Cerebellum (tissue), 4 donors: ENCODE measurements at places on chromosomes 1 and 21. TPM values are rescaled to one million over a fixed set of nuclear protein-coding genes. Genes with fewer than 3 reads are reported as not detected.

Gene CD5L
- 0.27 TPM for total RNA-seq

Gene PLA2G2A
- total RNA-seq = not detected

Gene FCGR3A
- 6.7 TPM for total RNA-seq

Gene HSF2BP
- 2.5 TPM for total RNA-seq

Gene FCGR2B
- total RNA-seq = 0.18 TPM

Gene LHX8
- 0.64 TPM for total RNA-seq

GRCh38 chr1:210428696-210429095 is 100.0 kb downstream of the HHAT start:
- no peak for DNase-seq

DNA sequence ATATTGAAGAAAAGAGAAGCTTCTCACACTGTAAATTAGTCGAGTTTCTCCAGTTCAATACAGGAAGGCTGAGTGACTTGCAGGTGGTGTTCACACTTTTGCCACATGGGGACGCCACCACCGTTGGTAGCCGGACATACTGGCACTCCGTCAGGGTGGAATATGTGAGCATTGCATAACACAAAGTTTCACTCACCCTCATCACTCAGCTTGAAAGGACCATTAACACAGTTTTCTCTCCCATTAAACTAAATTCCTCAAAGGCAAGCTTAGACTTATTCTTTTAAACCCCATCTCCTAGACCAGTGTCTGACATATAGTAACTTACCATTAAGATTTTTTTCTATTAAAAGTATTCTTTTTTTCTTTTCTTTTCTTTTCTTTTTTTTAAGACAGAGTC is 105.3 kb upstream of the SERBP1 start:
- DNase-seq = peak; percentile 3

- DNase-seq = no peak
Observed at GRCh38 chr1:74334147-74334546, 99.0 kb downstream of the TNNI3K start.

DNA sequence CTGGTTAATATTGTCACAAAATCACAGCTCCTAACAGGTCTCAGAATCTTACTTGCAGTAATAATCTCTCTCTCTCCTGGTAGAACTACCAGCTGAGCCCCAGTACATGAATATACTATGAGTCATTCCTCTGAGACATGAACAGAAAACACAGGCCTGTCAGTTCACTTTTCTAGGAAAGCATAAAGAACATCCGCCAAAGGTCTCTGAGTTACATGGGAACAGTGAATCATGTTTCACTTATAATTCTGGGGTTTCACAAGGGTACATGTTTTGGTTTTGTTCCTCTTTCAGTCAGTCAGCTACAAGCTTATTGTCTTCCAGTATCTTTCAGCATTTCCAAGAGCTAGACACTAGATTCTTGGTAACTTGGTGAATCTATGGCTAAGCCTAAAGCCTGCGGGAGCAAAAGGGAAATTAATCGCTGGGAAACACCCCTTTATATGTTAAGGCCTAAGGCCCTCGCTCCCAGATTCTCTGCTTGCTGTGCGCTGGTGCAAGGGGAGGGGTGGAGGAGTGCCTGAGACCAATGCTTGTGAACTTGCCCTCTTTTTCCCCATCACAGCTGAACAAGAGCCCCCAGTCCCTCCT is 31.7 kb downstream of the IFNGR2 start:
- no peak for DNase-seq

GRCh38 chr1:77279929-77280328 is 1.9 kb upstream of the AK5 start:
- DNase-seq = no peak

DNA sequence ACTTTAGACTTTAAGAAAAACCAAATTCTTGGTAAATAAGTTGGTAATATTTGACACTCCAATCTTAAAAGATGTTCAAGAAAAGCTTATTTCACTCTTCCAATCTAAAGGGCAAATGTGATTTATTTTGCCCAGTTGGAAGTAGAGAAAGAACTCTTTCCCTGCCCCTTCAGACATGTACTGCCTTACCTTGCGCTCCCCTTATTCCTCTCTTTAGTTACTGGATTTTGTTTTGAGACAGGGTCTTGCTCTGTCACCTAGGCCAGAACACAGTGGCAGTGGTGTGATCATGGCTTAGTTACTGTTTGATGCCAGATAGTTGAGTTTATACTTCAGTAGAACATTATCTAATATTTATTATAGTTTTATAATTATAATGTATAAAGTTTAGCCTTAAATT is 27.5 kb downstream of the FUBP1 start:
- DNase-seq = no peak

- DNase-seq = no peak
Observed at GRCh38 chr1:36359911-36360550, 25.7 kb downstream of the STK40 start.

DNA sequence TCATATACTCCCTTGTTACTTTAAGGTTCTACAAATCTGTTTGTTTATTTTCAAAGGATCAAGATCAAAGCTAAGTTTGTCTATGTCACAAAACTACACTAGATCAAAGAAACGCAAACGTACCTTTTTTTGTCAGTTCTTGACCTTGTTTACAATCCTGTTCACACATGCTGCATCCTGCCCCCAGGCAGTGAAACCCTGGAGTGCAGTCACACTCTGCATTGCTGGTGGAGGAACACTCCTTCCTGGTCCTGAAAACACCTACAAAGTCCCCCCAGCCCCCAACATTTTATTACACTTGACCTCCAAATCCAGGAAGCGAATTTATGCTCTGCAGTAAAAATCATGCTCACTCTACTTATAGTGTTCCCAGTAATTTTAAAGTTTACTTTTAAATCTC is 2.6 kb downstream of the TNFRSF9 start:
- DNase-seq = no peak

DNA sequence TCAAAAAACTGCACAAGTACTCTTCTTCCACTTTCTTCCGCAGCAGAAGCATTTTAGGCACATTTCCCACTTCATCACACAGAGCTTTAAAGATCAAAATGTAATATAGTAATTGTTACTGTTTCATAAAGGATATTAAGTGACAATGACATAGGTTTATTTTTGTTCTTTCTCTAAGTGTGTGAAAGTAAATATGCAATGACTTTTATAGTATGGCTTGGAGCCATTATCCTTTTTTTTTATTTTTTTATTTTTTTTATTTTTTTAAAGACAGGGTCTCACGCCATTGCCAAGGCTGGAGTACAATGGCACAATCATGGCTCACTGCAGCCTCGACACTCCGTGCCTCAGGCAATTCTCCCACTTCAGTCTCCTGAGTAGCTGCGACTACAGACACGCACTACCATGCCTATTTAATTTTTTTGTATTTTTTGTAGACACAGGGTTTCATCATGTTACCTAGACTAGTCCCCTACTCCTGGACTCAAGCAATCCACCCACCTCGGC is 7.0 kb downstream of the TRIM33 start:
- no peak for DNase-seq

GRCh38 chr21:26655460-26655859 is 82.4 kb upstream of the CYYR1 start:
- no peak for DNase-seq

DNA sequence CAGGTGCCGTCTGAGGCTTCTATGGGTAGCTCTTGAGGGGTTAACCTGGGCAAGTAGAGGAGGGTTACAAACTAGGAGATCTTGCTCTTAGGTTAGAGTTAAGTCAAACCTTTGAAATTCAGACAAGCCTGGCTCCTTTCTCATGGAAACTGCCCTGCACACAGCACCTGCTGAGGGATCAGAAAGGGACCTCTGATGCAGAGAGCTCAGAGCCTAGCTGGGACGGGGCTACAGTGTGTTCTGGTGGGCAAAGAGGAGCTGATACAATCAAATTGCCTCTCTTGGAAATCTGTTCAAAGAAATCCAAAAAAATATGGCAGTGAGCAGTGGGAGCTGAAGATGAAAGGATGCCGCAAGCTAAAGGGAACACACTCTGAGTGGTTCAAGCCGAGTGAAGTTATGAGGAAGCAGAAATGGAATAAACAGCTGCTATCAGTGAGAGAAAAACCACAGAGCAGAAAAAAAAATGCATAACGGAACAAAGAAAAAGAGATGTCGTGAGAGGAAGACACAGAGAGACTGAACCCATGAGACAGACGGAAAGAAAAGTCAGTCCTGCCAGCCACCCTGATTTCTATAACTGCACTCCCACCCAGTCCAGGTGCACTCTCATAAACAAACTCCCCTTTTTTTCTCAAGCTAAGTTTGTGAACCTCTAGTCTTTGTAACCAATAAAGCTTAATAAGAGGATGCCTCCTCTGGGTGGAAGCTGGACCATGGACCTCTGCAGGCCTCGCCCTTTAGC is 26.6 kb downstream of the PAFAH2 start:
- no peak for DNase-seq

- DNase-seq = no peak
Observed at GRCh38 chr1:115768549-115768948, at the start of gene CASQ2. TSS of gene CASQ2 (minus strand) at chr1:115768714. CDS start at chr1:115768541, 173 bp downstream.

- DNase-seq = peak; percentile 72
Observed at GRCh38 chr21:16084776-16085364, 355.1 kb downstream of the USP25 start.

DNA sequence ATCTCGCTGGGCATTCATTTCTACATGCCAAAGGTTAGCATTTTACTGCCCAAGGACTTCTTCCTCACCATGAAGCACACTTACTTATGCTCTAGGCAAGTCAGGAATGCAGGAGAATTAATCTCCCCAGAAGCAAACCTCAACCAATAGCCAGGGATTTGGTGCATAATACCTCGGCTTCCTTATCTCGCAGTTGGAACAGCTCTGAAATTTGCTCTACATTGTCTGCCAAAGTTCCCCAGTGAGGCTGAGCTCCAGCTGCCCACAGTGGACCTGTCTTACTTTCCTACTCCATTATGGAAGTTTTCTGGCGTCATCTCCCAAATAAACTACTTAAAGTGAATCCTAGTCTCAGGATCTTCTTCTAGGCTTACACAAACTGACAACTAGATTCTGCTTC is 57.6 kb upstream of the PPM1J start:
- DNase-seq = no peak

GRCh38 chr1:55277377-55278130 is 62.4 kb upstream of the USP24 start:
- peak; percentile 80 for DNase-seq

DNA sequence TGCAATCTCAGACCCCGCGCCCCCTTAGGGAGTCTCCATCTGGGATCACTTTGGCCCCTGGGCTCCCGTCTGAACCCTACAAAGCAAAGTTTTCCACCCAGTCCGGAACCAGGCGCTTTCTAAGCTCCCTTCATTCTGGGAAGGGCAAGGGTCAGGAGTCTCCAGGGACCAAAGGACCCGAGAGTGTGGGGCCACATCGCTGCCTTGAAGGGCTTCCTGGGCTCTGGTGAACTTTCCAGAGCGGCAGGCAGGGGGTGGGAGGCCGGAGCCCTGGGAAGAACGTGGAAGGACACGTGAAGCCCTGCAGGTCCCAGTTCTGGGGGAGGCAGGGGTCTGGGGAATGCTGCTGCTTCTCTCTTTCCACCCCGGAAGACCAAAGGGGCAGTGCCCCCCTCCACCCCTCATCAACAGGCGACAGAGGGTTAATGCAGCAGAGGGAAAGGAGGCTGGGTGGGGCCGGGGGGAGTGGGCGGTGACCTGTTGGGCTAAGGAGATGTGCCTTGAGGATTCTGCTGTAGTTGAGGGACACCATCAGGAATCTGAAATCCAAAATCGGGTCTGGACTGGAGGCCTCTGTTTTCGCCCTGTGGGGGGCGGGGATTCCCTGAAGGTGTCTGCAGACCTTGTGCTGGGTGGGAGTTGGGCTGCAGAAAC is 734 bp downstream of the CDK18 start:
- DNase-seq = no peak

GRCh38 chr1:30418061-30418938 is 305.1 kb downstream of the MATN1 start:
- DNase-seq = no peak

GRCh38 chr1:194225821-194226220 is 1039.4 kb upstream of the B3GALT2 start:
- no peak for DNase-seq

DNA sequence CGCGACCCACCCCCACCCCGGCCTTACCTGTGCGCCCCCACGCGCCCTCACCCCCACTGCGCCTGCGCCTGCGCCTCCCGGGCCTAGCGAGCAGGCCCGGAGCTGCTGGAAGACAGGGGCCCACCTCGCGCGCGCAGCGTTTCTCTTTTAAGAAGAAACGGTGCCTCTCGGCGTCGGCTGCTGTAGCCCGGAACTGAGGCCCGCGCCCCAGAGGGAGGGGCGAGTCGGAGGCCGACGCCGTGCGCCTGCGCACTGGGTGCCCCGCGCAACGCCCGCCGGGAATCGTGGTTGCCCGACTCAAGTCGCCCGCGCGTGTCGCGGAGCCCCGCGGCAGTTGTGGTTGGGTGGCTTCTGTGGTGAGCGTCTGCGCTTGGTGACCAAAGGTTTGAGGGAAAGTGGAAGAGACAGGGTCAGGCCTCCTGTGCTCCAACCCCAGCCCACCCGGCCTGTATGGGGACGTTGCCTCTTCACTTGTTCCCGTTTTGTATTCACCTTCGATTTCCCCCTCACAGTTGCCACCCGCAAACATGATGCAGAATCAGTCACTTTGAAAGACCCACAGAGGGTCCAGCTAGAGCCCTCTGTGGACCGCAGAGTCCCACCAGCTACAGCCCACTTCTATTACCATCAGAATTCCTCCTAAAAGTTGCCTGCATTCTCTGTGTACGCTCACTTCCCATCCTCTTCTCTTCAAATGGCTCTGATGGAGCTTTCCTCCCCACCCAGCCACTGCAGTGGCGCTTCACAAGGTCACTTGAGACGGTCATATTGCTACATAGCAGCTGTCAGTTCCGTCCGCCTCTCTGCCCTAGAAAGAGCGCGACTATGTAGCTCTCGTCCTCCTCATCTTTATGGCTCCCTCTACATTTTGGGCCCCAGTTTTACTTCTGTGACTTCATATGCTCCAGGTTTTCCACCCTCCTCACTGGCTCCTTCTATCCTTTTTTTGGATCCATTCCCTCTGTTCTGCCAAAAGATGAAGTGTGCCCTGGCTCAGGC is at the start of gene ZNF692:
Gene ZNF692 (minus strand): TSS at position 195 of the 999 bp plus-strand sequence. CDS start 776 bp downstream, outside the sequence.
- DNase-seq = peak; percentile 99

DNA sequence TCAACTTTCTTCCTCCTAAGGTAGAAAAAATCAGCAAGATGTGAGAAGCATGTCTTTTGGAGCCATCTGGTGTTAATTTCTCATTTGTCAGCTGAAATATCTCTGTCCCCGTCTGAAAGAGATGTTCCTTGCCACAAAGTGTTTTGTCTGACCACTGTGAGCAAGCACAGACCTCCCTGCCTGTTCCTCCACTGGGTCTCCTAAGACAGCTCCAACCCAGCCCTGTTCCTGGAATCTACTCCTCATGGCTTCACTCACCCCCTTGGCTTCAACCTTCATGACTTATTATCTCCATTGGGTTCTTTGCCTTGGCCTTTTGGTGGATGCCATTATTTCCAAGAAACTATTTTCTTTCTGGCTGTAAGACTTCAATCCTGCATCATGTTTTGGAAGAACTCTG is 65.7 kb upstream of the CACHD1 start:
- no peak for DNase-seq
